ENCODE measurements at places on chromosomes 1 and 21.

GRCh38 chr1:156726549-156727226, 1.6 kb upstream of the METTL25B start:
- DNase-seq = peak; percentile 30

- no peak for DNase-seq
Observed at GRCh38 chr1:3365523-3366125, 88.8 kb upstream of the ARHGEF16 start.

GRCh38 chr1:2299131-2299627, 71.1 kb downstream of the SKI start:
- DNase-seq = no peak

GRCh38 chr21:36915696-36916245, 50.7 kb downstream of the HLCS start:
- DNase-seq = no peak
